ENCODE measurements at places on chromosomes 5 and 9. TPM values are rescaled to one million over a fixed set of nuclear protein-coding genes. Genes with fewer than 3 reads are reported as not detected.

CDHR2 gene
- total RNA-seq = not detected

PDLIM7 gene
- 132 TPM for total RNA-seq

RNF180 gene
- 6.4 TPM for total RNA-seq

AK1 gene
- 38.4 TPM for total RNA-seq

FAM169A gene
- total RNA-seq = 0.45 TPM

MOCS2 gene
- 13.9 TPM for total RNA-seq

APBA1 gene
- total RNA-seq = 4.2 TPM

NEURL1B gene
- 0.36 TPM for total RNA-seq

MELK gene
- total RNA-seq = 13.8 TPM

PCDHB4 gene
- 0.09 TPM for total RNA-seq

PRR16 gene
- total RNA-seq = 1.6 TPM

PDE6A gene
- total RNA-seq = under 0.01 TPM

RNF208 gene
- total RNA-seq = 0.19 TPM

PARP8 gene
- 0.27 TPM for total RNA-seq

ENG gene
- total RNA-seq = 60.0 TPM

ARL14EPL gene
- total RNA-seq = not detected

GCNT1 gene
- total RNA-seq = 13.3 TPM

SNX24 gene
- total RNA-seq = 8.7 TPM

DBH gene
- not detected for total RNA-seq

SLC6A7 gene
- not detected for total RNA-seq

SPRY4 gene
- 9.7 TPM for total RNA-seq

ORM1 gene
- not detected for total RNA-seq

GADD45G gene
- total RNA-seq = 0.47 TPM

FCN1 gene
- not detected for total RNA-seq

PLPP7 gene
- 3.3 TPM for total RNA-seq

SPINK1 gene
- total RNA-seq = not detected

ELAVL2 gene
- 0.09 TPM for total RNA-seq

CD72 gene
- total RNA-seq = not detected

PRSS3 gene
- total RNA-seq = 16.2 TPM

KCNV2 gene
- not detected for total RNA-seq

SV2C gene
- total RNA-seq = not detected

EFNA5 gene
- 7.6 TPM for total RNA-seq

ITGA1 gene
- 6.6 TPM for total RNA-seq

WDR38 gene
- not detected for total RNA-seq

IL4 gene
- not detected for total RNA-seq

ARSI gene
- total RNA-seq = 0.09 TPM

AQP3 gene
- 0.19 TPM for total RNA-seq

JAK2 gene
- 12.2 TPM for total RNA-seq

IL5 gene
- not detected for total RNA-seq

SHROOM1 gene
- 4.2 TPM for total RNA-seq

CCL28 gene
- total RNA-seq = 0.38 TPM

IPPK gene
- total RNA-seq = 22.1 TPM

TAF11L10 gene
- total RNA-seq = not detected

SLC25A2 gene
- total RNA-seq = 0.09 TPM

PDCD1LG2 gene
- 11.7 TPM for total RNA-seq

GDA gene
- not detected for total RNA-seq

SLC25A48 gene
- not detected for total RNA-seq

EIF4E1B gene
- total RNA-seq = not detected

NR3C1 gene
- total RNA-seq = 25.0 TPM

CHSY3 gene
- total RNA-seq = 6.9 TPM

ABO gene
- not detected for total RNA-seq

NOXA1 gene
- total RNA-seq = 0.18 TPM

LCN9 gene
- not detected for total RNA-seq

PCDHGB6 gene
- 1.7 TPM for total RNA-seq

PTCD2 gene
- total RNA-seq = 4.3 TPM
